ENCODE measurements at places on chromosomes 2 and 18.

- no peak for DNase-seq
Measured at GRCh38 chr18:3211236-3211992, 8.4 kb downstream of the MYOM1 start.

DNA sequence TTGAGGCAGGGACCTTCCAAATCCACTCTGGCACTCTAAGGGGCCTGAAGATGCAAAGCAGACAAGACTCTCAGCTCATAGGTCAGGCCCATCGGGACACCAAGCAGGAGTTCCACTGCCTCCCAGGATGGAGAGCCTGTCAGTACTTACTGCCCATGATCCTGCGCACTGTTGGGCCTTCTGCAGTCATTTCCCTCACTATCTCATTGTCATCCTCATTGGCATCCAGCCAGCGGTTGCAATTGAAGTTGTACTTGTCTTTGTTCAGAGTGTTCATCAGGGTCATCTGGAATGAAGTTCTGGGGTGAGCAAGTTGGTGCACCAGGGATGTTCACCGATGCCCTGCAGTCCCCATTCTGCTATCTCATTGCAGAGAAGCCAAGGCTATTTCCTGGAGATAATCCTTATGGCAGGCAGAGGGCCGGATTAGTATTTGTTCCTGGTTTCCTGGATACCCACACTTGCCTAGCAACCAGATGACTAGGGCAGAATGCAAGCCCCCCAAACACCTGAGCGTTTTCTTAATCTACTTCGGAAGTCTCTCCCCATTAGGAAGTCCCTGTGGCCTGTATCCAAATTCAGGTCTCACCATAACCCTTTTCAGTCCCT is 65.1 kb downstream of the LOXHD1 start:
- no peak for DNase-seq

DNA sequence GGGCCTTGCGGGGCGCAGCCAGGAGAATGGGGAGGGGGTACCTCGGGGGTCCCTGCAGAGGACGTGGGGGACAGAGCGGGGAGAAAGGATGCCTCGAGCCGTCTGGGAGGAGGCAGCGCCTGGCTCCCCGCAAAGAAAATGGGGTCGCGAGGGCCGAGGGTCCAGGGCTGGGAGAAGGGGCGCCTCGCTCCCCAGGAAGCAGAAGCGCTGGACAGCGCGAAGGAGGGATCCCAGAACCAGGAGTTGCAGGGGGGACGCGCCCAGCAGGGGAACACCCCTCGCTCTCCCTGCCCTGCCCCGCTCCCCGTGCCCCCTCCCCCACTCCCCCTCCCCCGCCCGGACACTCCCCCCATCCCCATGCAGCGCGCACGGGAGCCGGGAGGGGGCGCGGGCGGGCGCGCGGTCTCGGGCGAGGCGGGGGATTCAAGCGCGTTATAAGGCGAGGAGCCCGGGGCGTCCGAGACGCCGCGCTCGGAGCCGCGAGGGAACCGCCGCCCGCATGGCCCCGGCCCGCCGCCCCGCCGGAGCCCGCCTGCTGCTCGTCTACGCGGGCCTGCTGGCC is at the start of gene ERFE:
Gene ERFE (plus strand): TSS at position 462 of the 562 bp plus-strand sequence. CDS start 38 bp downstream, at position 500.
- peak; percentile 12 for DNase-seq

- DNase-seq, result no peak
Measured at GRCh38 chr2:169034256-169034655, 3.1 kb upstream of the ABCB11 start.

- no peak for DNase-seq
Measured at GRCh38 chr18:48803518-48803917, 147.2 kb downstream of the SMAD7 start.

DNA sequence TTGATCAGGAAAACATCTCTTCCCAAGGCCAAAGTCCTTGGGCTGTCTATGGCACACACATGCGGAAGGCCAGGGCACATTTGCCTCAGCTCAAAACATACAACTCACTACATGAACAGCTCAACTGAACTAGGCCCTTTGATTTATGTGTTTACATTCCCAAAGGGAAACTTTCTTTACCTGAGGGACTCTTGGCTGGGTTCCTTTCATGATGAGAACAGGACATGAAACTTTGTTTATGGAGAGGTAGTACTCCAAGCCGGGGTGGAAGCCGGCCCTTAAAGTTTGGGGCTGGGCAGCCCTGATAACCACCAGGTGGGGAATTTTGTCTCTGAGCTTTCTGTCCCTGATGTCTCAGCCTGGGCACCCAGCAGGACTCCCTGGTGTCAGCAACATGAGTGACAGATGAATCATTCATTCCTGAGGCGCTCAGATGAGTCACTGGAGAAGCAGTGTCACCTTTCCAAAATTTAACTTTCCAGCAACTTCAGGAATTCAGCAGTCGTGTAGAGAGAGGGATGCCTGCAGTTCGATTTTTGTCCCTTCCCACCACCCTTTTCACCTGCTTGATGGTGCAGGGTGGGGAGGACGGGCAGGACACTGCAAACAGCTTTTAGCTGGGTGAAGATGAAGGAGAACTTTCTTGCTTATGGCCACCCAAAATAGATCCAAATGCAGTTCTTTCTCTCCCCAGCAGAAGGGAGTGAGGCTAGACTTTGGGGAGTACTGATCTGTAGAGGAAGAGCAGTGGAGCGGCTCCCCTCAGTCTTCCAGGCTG is 331.6 kb downstream of the DYSF start:
- no peak for DNase-seq

DNA sequence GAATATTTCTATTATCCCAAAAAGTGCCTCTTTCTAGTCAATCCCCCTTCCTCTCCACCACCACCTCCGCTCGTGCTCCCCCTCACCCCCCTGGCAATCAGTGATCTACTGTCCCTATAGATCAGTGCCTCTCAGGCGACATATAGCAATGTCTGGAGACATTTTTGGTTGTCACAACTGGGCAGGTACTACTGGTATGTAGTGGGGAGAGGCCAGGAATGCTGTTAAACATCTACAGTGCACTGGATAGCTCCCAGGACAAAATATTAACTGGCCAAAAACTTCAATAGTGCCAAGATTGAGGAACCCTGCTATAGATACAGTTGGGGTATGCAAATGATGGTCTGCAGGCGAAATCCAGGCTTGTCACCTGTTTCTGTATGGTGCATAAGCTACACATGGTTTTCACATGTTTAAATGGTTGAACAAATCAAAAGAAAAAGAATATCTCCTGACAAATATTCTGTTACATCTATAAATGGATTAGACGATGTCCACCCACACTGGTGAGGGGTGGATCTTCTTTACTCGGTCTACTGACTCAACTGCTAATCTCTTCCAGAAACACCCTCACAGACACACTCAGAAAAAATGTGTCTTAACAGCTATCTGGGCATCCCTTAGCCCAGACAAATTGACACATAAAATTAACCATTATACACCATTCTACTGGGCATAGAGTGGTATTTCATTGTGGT is 25.5 kb downstream of the DPYSL5 start:
- DNase-seq, result no peak

DNA sequence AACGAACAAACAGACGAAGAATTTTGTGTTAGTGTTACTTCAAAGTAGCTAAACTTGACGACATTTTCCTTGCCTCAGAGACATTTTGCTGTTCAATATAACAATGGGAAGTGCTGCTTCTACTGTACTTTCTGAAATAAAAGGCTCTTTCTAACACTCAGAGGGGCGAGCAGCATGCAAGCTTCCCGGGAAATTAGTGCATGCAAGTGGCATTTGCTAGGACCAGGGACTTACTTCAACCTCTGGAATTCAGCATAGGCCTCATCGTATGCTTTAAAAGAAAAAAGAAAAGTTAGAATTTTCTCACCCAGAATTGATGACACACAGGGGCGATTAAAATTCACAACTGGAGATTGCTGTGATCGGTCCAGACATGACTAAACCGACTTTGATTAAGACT is 62.5 kb upstream of the LPIN2 start:
- DNase-seq, result no peak

- DNase-seq, result no peak
Measured at GRCh38 chr2:55157474-55157884, 74.6 kb downstream of the CLHC1 start.

DNA sequence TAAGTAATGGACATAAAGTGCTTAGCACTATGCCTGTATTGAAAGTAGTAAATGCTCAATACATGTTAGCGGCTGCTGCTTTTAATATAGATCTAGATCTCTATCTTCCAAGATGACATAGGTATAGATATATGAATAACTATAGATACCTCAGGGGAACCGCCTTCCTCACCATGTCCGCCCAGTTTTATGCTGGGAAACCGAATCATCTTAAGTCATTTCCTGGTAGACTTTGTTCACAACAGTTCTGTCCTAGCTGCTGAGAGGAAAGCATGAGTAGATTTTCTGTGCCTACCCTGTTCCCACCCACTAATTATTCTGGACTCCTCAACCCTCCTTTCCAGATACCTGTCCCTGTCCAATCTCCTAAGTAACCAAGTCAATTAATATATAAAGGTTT is 21.6 kb upstream of the ITM2C start:
- DNase-seq, result no peak

- DNase-seq, result no peak
Measured at GRCh38 chr2:46230677-46231425, 66.4 kb upstream of the EPAS1 start.

DNA sequence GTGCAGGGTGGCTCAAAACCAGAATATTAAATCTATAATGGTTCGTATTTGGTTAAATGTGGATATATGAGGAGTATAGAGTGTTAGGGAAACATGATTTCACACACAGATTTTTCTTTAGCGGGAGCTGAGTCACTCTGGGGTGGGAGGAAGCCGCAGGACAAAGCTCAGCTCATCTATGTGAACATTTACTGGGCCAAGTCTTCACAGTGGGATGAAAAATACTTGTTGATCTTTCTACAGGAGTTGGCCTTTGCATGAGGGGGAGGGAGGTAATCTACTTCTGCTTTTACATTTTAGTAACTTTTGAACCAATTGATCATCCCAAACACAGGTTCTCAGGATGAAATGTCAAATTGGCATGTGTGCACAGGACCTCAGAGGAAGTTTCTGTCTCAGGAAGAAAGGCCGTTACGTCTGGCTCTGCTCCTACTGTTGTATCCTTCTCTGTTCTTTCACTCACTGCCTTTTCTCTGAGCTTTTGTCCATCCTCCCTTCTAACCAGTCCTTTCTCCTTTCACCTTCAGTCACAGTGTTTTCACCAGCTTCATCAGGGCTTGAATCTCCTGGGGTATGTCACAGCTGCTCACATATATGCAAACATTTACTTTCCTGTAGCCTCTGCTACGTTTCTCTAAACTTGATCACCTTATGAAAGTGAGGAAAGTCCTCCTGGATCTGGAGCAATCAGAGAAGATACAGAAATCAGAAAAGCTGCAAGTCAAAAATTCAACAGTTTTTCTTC is 943.3 kb upstream of the FANCL start:
- DNase-seq, result no peak

GRCh38 chr2:197800091-197800490 is 4.3 kb upstream of the PLCL1 start:
- no peak for DNase-seq

DNA sequence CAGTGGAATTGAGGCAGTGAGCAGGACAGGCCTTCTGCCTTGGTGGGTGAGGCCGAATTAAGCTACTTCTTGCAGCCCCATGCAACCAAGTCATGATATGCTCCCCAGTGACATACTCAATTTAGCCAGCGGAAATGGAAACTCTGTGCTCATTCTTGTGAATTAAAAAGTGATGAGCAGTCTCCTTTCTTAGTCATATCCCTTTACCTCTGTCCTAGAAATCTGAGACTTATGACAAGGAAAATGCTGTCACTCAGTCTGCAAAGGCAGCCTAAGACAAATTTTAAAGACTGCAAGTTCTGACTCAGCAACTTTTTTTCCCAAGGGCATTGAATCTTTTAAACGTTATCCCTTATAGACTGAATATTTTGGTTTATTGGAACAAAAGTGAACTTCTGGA is 218.2 kb downstream of the SH3BP4 start:
- DNase-seq, result no peak

GRCh38 chr2:160328811-160329527 is 128.9 kb upstream of the ITGB6 start:
- DNase-seq, result no peak

GRCh38 chr2:6352906-6353515 is 512.7 kb downstream of the CMPK2 start:
- DNase-seq, result no peak

DNA sequence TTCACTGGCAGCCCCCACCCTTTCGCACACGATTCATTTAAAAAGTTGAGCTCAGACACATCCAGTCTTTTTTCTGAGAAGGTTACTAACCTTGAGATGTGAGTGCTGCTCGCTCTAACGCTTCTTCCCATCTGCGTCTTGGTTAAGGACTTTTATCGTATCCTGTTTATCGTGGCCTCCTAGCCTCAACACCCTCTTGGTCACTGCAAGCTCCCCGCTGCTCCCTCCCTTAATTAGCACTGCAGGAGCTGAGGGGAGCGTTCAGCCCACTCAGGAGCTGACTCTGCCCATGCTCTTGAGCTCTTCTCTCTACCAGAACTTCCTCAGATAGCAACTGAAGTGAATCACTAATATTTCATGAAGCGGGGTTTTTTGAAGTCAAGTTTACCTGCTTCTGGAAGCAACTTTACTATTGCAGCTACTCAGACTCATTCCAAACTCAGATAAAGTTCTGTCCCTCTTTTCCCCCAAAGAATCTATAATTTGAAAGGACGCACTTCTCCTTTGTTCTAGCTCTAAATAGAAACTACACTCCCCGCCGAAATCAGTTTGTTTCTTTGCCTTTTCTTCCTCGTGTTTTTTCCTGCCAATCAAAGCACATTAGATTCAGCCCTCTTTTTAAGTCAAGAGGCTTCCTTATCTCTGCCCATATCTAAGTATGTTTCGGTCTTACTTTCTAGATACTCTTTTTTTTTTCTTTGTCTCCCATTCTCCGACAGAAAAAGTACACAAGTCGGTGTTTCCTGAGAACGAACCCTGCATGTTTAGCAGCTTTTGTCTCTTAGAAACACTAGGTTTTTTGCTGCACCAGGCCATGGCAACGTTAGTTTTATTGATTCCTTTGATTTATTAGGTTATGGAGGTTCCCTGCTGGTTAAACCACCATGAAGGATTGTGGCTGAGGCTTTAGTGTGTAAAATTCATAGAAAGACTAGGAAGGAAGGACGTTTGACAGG is 9.3 kb upstream of the CD226 start:
- DNase-seq, result no peak
